A549 treated with CpdA at 1 μM for 4 hours (cell line): ENCODE measurements at places on chromosomes 6 and 20. TPM values are rescaled to one million over a fixed set of nuclear protein-coding genes. Genes with fewer than 3 reads are reported as not detected.

Gene MACROD2
- total RNA-seq, result 0.50 to 1.1 TPM (median 0.79 TPM) in 5 replicates

Gene VGLL2
- total RNA-seq, result not detected in 5 replicates

Gene SOX18
- total RNA-seq, result 0.58 to 2.3 TPM (median 2.2 TPM) in 5 replicates

Gene OOEP
- not detected in 5 replicates for total RNA-seq

Gene MCCD1
- total RNA-seq, result not detected in 5 replicates

Gene MDN1
- 10.4 to 14.5 TPM (median 14.0 TPM) in 5 replicates for total RNA-seq

Gene CNKSR3
- total RNA-seq, result 4.9 to 5.9 TPM (median 5.4 TPM) in 5 replicates

Gene ATG5
- total RNA-seq, result 23.0 to 24.9 TPM (median 24.5 TPM) in 5 replicates

Gene DOK5
- 0.02 to 0.12 TPM in 2 of 5 replicates, not detected in the others for total RNA-seq

Gene TSPYL4
- total RNA-seq, result 2.4 to 3.5 TPM (median 3.1 TPM) in 5 replicates

Gene ELOVL2
- 6.6 to 7.5 TPM (median 6.9 TPM) in 5 replicates for total RNA-seq

Gene BTN1A1
- 0.06 TPM in 1 of 5 replicates, not detected in the others for total RNA-seq

Gene STX11
- 1.8 to 2.2 TPM (median 2.0 TPM) in 5 replicates for total RNA-seq

Gene ME1
- total RNA-seq, result 40.1 to 45.1 TPM (median 42.5 TPM) in 5 replicates

Gene FOXF2
- 17.7 to 24.2 TPM (median 23.0 TPM) in 5 replicates for total RNA-seq

Gene CST2
- 0.22 to 0.44 TPM (median 0.39 TPM) in 3 of 5 replicates, not detected in the others for total RNA-seq

Gene TFAP2C
- total RNA-seq, result 12.8 to 17.1 TPM (median 15.8 TPM) in 5 replicates

Gene SPATA25
- 0.34 to 0.87 TPM (median 0.70 TPM) in 5 replicates for total RNA-seq

Gene PHF20
- total RNA-seq, result 20.5 to 31.0 TPM (median 22.7 TPM) in 5 replicates

Gene PPP1R16B
- 0.09 to 0.14 TPM (median 0.13 TPM) in 5 replicates for total RNA-seq

Gene HLA-DRB5
- total RNA-seq, result not detected in 5 replicates

Gene FAXC
- 6.4 to 8.1 TPM (median 6.8 TPM) in 5 replicates for total RNA-seq

Gene C20orf202
- 0.03 TPM in 1 of 5 replicates, not detected in the others for total RNA-seq

Gene SSTR4
- total RNA-seq, result not detected in 5 replicates

Gene KCNS1
- not detected in 5 replicates for total RNA-seq

Gene MAFB
- 0.03 to 0.08 TPM (median 0.06 TPM) in 4 of 5 replicates, not detected in the other for total RNA-seq

Gene CCHCR1
- total RNA-seq, result 6.6 to 8.7 TPM (median 7.4 TPM) in 5 replicates

Gene CITED2
- total RNA-seq, result 16.3 to 23.3 TPM (median 19.8 TPM) in 5 replicates

Gene DUSP15
- total RNA-seq, result 0.64 to 1.5 TPM (median 1.1 TPM) in 5 replicates

Gene HSF2
- 6.0 to 13.2 TPM (median 7.1 TPM) in 5 replicates for total RNA-seq

Gene IMPG1
- not detected in 5 replicates for total RNA-seq

Gene BACH2
- total RNA-seq, result 0.26 to 0.58 TPM (median 0.38 TPM) in 5 replicates

Gene ASIP
- total RNA-seq, result not detected in 5 replicates

Gene TRMT6
- total RNA-seq, result 29.2 to 37.3 TPM (median 31.9 TPM) in 5 replicates

Gene HLA-DRB1
- not detected in 5 replicates for total RNA-seq

Gene OGFR
- 39.8 to 50.5 TPM (median 45.6 TPM) in 5 replicates for total RNA-seq

Gene KCNQ2
- 0.50 to 0.68 TPM (median 0.60 TPM) in 5 replicates for total RNA-seq

Gene PRICKLE4
- total RNA-seq, result 0.44 to 1.6 TPM (median 0.71 TPM) in 5 replicates

Gene SYCP2
- total RNA-seq, result 0.24 to 1.1 TPM (median 0.54 TPM) in 5 replicates
